Fibroblast of skin of left quadriceps (primary cell): ENCODE measurements at places on chromosomes 1 and 21.
A peak's percentile ranks its signal among the peaks of the same experiment; 100 is the strongest.

GRCh38 chr1:56477164-56478111 is 101.9 kb downstream of the PLPP3 start:
- no peak for DNase-seq

GRCh38 chr21:17371450-17371849 is 141.4 kb upstream of the CXADR start:
- DNase-seq, result no peak

DNA sequence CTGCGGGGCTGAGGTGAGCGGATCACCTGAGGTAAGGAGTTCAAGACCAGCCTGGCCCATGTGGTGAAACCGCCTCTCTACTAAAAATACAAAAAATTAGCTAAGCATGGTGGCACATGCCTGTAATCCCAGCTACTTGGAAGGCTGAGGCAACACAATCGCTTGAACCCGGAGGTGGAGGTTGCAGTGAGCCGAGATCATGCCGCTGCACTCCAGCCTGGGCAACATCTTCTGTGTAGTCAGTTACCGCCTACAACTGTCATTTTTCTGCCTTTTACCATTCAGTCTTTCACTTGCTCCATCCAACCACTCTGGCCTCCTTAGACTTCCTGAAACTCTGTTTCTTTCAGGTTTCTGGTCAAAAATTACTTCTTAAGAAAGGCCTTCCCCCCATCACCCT is 2.2 kb downstream of the MYCBP start:
- no peak for DNase-seq

DNA sequence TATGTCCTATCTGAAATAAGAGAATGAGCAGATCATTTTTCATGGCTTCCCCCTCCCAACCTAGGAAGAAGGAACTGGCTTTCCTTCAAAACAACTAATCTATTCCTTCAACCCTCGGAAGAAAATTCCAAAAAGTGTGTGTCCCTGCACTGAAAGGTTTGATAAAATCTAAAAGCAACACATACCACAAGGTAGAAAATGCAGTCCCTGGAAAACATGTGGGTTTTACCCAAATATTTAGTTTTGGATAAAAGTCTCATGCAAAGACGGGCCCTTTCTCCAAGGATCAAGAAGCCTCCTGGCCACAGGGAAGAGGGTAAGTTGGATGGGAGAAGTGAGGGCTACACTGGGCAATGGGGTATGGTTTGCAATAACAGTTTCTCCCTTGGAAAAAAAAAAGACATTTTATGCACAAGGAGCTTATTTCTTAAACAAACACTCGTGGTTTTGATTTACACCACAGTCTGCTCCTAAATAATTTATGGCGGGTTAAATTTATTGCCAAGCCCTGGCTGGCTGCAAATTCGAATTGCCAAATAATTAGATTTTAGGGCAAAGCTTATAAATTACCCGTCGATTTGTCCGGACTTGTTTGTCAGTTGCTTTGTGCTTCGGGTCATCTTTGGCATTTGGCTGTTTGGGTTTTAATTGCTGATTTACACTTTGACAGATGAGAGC is 28.9 kb downstream of the ERI3 start:
- no peak for DNase-seq

DNA sequence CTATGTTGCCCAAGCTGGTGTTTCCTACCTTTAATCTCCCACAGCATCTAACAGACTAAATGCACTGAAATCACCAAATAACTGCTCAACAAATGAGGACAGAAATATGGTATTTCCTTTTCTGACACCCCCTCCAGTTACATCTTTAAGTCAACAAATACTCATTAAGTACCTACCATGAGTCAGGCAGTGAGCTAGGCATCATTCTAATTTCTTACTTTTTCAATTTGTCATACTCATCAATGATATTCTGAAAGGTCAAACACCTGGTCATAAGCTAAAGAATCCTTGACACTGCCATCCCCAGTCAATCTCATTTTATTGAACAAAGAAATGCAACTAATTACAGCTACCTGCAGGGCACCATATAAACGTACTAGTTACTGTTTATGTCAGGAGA is 36.6 kb downstream of the LUZP1 start:
- no peak for DNase-seq

DNA sequence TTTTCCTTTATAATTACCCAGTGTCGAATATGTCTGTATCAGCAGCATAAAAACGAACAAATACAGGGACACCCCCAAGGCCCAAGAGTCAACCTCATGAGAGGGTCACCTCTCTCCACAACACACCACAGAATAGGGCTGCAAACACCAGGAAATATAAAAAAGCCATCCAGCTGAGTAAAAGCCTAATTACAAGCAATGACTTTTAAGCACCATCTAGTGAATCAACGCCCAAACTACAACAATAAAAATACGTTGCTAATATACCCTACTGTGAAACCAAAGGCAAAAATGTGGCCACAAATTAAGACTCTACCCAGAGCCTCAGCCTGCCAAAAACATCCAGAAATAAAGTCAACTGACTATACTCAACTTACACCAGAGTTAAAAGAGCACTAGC is 817.9 kb upstream of the NEGR1 start:
- no peak for DNase-seq

GRCh38 chr1:38043036-38043747 is 3.4 kb downstream of the POU3F1 start:
- DNase-seq, result no peak

- peak; percentile 73 for DNase-seq
These were observed 11.0 kb downstream of the EVA1C start for GRCh38 chr21:32423320-32424190.

DNA sequence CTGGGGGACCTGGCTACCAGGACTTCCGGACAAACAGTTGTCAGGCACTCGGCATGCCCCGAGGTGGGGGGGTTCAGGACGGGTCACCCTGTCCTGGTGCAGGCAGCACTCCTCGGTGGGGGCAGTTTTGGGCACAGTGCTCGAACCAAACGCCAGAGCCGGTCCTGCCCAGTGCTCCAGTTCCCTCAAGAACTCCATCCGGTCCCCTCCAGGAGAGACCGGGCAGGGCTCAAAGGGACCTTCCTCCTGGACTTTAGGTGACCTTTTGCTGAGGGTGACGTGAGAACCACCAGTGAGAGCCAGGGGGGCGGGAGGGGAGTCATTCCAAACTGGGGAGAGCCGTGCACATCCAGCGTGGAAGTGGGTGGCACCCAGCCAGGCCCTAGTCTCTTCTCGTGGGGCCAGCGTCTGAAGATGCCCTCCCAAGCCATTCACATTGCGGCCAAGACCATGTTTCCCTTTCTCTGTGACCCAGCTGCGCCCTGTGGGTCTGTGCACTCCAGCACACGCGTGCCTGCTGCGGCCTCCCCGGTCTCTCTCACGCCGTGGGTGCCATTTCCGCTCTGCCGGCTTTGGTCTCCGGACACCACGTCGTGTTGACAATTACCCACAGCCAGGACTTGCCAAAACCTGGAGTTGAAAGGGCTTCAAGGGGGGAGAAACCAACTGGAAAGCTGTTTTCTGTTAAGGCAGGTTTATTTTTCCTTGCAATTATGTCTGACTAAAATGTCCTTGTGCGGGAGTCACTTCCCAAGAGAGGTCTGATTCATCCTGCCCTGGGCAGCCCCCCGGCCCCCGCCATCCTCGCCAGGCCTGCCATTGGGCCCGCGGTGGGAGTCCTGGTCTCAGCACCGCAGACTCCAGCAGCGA is 178.8 kb upstream of the ARHGEF16 start:
- DNase-seq, result peak; percentile 21

DNA sequence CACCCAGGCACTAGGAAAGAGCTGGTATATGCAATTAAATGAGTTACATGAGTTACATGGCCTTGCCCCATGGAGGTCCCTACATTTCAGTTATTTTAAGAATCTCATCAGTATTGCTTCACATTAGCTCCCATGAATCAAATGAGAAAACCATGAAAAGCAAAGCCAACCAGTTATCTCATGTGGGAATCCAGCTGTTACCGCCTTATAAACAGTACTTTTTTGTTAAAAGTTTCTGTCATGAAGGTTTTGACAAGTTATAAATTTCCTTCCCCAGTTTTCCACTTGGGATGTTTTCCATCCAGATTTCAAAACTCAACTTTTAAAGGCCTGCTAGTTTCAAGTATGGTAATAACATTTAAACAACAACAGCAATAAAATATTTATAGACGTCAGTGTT is 544.8 kb downstream of the NUF2 start:
- peak; percentile 61 for DNase-seq

DNA sequence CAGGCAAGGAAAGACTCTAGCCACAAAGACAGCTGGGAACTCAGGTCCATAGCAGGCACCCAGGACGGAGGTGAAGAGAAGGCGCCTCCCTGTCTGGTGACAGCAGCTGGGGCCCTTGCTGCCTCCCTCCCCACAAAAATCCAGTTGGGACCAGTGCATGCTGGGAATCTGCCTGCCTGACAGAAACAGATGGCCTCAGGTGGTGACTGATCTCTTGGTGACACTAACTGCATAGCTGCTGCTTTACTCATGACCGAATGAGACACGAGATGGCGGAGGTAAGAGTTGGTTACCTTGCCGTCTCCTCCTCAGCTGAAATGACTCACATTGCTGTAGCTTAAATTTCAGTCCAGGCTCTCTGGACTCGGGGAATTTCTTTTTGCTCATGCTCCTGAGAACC is 130.3 kb downstream of the FGGY start:
- DNase-seq, result peak; percentile 36

DNA sequence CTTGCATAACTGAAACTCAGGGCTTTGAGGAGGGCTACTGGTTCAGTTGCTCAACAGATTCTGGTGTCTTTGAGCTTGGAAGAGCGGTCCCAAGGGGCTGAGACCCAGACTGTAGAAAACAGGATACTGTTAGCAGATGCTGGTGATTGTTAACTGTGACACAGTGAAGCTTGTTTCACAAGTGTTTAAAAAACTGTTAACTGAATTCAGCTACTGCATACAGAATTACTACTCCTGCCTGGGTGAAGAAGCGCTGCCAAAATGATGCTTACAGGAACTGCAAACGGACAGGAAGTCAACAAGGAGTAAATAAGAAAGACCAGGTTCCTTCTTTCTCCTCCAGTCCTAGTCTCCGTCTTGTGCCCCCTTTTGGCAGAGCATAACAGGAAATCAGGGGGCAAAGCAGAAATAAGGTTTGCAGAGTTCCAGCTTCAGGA is 195.3 kb upstream of the USP25 start:
- DNase-seq, result no peak
